Mesendoderm (in vitro differentiated cells): ENCODE measurements at places on chromosomes 2 and 18.

- peak; percentile 80 for DNase-seq
Measured at GRCh38 chr2:290090-290722, 2.3 kb upstream of the ALKAL2 start.

- no peak for DNase-seq
Measured at GRCh38 chr2:62939735-62940491, 110.7 kb upstream of the OTX1 start.

GRCh38 chr2:25794544-25795276 is 83.6 kb downstream of the ASXL2 start:
- no peak for DNase-seq

DNA sequence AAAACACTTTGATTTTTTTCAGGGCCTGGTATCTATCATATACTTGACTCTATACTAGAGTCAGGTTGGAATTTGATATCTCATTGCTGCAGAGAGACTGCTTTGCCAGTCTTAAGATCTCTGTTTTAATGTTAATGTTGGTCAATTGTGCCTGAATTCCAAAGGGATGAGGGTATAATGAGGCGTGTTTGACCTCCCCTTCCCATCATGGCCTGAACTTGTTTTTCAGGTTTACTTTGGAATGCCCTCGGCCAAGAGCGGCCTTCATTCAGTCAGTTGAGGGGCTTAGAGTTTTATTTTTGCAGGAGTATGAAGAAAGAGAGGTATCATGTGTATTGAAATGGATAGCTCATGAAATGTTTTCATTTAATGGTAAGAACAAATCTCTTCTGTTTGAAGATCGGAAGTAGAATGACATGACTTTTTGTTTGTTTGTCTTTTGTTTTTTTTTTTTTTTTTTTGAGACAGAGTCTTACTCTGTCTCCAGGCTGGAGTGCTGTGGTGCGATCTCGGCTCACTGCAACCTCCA is 119.0 kb downstream of the KIAA1328 start:
- peak; percentile 97 for DNase-seq

- no peak for DNase-seq
Measured at GRCh38 chr18:57923611-57924010, 120.4 kb upstream of the NEDD4L start.

GRCh38 chr18:9771977-9772660 is 64.0 kb downstream of the RAB31 start:
- DNase-seq: no peak

GRCh38 chr2:237473878-237474441 is 13.1 kb upstream of the MLPH start:
- no peak for DNase-seq

DNA sequence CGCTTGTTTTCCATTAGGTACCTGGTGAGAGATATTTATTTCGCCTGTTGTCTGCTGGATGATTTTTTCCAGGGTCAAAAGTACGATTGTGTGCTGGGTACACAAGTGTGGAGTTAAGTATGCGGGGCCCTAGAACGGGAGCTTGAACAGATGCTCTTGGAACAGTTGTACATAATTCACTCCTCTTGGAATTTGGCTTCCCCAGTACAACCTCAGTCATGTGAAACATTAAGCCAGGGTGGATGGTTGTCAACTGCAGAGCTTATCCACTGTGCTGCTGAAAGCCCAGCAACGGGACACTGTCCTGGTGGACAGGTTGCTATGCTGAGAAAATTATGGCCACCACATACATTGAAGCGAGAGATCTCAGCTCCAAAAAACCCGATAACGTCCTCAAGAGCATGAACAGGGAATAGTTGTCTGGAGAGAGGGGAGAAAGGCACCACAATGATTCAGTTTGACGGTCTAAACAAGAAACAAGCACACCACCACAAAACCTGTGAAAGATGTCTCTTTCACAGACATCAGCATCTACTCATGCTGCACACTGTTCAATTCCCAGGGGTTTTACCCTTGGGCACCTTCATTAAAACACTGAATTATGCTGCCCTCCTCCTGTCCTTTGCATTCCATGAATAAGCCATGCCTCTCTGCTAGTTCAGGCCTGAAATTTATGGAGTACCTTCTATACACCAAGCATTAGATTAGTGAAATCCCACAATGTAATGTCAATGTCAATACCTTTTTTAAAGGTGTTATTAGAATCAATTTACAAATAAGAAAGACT is 176.8 kb upstream of the TRIB2 start:
- DNase-seq: no peak

DNA sequence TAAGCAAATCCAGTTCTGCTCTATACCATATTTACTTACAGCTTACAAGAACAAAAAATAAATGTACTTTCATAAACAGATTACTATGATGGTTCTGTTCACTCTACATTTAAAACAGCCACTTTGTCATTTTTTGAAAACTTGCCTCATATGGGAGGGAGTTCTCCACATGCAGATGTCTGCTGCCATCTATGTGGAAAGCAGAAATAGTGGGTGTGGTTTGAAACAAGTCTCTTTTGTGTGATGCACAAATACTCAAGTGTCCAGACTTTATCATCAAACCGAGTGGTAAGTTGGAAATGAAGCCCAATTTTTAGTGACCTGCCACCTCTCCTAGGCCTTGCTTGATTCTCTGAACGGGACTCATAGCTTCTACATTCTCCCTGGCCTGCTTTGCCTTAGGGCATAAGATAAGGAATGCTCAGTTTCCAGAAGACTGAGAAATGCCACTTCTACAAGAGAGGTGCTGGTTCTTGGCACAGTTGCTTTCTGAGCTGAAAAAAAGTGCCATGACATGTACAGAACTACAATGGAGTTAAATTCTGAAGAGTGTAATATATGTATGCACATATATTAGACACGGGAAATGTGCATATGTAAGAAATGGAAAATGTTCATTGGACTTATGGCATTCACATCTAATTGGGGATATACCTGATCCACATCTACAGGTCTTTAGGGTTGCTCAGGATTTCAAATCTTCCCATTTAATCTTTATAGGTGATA is 221.0 kb downstream of the SLC8A1 start:
- DNase-seq: peak; percentile 67

- DNase-seq: no peak
Measured at GRCh38 chr2:171882089-171882769, 11.8 kb downstream of the SLC25A12 start.

GRCh38 chr2:196591004-196591403 is 48.5 kb upstream of the CCDC150 start:
- DNase-seq: no peak

- peak; percentile 38 for DNase-seq
Measured at GRCh38 chr2:112817082-112817689, 19.4 kb downstream of the IL1B start.

DNA sequence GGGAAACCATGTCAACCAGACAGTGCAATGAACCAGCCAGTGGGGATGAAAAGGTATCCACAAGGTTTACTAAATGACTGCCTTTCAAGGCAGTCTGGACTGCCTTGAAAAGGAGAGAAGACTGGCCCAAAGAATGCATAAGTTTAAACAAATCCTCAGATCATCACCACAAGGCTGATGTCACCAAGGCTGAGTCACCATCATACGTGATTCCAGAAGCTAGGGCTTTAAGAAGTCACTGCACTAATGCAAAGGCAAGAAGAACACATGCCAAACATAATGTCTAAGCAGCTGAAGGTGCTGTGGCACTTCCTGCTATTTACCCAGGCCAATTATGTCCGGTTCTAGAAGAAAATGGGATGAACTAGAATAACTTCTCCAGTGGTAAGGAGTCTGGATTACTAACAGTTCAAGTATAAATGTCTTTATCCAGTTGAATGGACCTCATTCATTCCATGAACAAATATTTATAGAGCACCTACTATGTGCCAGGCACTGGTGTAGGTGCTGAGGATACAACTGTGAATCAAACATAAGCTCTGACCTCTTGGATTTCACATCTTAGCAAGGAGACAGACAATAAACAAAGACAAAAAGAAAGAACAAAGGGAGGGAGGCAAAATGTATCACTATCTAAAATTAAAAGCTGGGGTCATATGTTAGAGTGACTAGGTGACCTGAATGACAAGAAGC is 37.6 kb upstream of the ONECUT2 start:
- peak; percentile 10 for DNase-seq

DNA sequence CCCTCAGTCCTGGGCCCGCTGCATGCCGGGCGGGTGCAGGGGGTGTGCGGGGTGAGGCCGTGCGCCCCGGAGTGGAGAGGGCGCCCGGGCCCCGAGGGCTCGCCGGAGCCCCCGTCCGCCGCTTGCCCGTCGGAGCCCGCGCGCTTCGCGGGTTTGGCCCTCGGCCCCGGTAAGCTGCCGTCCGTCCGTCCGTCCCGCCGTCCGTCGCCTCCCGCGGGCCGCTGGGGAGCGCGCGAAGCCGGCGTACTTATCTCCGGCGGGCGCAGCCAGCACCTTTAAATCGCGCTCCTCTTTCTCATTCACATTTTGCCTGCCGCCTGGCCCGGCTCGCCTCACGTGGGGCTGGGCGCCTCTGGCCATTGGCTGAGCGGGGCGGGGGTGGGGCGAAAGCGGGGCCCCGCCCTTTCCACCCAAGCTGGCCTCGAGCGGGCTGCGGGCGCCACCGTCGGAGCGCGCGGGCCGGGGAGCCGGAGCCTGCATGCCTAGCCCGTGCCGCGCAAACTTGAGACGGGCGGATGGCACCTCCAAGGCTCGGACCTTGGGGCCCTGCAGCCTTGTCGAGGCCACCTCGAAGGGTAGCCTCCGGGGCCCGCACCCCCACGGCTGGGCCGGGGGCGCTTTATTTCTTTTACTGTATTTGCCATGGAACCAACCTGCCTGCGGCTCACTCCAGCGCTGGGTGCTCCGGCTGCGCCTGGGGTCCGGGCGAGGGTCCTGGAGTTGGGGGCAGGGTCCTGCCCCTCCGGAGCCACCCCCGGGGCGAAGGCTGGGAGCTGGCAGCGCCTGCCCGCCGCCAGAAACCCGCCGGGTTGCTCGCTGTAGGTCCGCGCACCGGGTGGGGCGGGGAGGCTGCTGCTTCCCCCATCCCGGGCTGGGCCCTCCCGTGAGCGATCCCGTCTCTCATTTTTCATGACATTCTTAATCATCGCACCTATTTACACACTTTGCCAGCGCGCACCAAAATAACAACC is at the start of gene GBX2:
Gene GBX2 (minus strand): TSS at position 277 of the 971 bp plus-strand sequence. CDS start 415 bp downstream, outside the sequence.
- DNase-seq: peak; percentile 91

GRCh38 chr2:135212757-135213156 is 160.7 kb downstream of the RAB3GAP1 start:
- DNase-seq: peak; percentile 13

GRCh38 chr2:216873573-216873972 is 13.7 kb upstream of the TNP1 start:
- no peak for DNase-seq

DNA sequence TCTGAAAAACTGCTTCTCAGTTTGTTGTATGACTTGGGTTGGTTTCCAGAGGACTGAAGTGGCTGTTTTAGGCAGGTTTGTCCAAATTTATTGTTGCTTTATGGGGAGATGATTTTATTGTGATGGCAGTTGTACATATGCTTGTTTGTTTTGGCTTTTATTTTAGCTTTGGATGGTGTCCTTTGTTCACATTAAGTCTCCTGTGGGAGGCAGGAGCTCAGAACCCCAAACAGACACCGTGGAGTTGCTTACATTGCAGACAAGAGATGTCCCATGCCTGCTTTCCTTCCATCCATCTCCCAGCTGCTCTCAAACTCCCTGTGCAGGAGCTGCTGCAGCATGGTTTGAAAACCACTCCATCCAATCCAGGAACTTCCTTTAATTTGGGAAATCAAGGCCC is 414.7 kb downstream of the LPIN1 start:
- no peak for DNase-seq

DNA sequence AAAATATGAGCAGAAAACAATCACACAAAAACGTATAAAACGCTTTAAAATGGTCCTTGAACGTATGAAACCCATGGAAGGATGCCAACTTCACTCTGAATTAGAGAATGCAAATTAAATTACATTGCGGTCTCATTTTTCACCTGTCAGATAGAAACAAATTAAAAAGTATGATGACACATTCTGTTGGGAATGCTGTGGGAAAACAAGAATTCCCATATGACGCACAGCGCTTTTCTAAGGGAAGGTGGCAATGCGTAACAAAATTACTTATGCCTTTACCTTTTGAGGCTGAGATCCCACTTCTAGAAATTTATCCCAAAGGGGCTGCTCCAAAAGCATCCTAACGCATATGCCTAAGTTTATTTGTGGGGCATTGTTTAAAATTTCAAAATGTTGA is 3.8 kb upstream of the RPS7 start:
- no peak for DNase-seq

DNA sequence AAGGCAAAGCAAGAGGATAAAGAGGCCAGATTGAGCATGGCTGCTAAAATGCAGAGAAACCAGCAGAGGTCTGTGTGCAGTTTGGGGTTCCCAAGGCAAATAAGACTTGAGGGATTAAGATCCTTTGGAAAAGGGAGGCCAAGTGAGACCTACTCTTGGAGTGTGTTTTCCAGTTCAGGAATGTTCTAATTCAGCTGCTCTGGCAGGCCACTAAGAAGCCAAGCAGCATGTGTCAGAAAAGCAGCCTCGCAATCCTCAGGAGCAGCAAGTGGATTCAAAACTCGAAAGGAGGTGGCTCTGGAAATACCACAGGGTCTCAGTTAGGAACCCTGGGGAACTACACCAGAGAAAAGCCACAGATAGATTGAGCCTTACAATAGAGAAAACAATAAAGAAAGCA is 569.2 kb downstream of the METTL4 start:
- peak; percentile 62 for DNase-seq

DNA sequence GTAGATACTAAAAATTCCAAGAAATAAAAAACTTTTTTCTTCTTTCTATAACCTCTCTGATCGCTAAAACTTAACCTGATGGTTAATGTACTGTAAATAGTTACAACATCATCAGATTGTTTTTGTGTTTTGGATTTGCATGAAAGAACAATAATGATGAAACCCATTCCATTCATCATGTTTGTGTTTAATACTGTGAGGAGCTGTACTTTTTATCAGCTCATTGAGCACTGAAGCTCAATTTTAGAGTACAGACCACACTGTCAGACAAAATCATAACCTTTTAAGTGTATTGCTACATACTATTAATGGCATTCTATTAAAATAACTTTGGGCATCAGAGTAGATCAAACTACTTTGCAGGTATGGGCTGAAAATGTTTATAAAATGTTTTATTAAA is 14.8 kb upstream of the BBS5 start:
- DNase-seq: no peak

DNA sequence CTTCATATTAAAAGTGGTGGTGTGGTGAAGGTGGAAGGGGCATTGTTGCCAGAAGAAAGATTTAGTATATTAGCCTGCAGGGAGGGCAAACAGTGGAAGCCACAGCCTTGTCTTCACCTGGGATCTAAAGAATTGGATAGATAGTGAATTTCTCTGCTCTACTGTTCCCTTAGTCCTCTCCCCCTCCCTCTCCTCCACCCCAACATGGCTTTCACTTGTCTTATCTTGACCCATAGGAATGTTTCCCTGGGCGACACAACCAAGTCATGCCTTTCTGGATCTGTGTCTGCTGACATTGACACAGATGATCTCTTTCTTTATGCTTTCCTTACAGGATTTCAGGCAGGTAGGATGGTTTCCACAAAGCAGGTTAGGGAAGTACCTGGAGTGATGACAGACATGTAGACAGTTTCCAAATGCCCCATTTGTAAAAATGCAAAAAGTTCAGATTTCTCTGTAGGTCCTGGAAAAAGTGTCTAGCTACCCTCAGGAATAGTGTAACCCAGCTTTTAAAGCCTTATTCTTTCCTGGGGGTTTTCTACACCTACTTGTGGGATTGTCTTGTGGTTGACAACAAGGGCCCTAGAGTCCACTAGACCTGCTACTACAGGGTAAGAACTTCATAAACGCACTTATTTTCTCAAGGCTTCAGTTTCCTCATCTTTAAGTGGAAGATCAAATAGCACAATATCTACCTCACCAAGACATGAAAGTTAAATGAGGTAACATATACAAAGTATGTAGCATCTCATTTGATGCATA is 184.2 kb upstream of the SP5 start:
- DNase-seq: peak; percentile 78
